ENCODE measurements at places on chromosomes 2 and 18.

DNA sequence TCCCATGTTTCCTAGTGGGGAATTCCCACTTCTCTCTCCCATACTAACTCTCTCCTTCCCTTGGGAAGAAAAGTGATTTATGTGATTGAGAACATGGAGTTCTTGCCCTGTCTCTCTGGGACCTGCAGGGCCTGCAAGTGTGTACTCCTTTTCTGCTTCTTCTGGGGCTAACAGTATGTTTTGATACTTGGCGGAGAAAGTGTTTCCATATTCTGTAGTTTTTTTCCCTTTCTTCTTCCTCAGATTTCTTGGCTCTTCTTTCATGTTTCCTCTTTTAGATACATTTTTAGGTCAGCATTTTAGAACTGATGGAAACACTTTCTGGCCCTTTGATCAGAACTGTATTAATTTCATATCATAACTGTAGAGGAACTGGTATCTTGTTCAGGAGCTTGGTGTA lies 352.2 kb downstream of the DLGAP1 start:
- no peak for DNase-seq

- peak; percentile 69 for DNase-seq
These were observed 1.1 kb upstream of the KCTD1 start for GRCh38 chr18:26549263-26550094.

DNA sequence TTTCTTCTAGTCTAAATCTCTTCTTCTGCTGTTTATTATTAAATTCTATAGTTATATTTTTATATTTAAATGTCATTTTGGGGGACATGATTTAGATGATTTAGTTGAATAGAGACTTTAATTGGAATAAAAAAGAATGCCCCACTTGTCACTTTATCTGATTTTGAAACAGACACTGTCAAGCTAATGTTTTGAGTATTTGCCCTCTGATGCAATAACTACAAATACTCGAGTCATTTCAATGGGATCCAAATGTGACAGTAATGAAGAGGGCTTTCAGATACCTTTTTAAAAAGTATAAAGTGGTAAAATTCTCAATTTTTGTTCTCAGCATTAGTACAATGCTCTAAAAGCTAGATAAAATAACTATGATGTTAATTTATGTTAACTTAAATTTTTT lies 257.3 kb upstream of the SESTD1 start:
- DNase-seq: no peak

DNA sequence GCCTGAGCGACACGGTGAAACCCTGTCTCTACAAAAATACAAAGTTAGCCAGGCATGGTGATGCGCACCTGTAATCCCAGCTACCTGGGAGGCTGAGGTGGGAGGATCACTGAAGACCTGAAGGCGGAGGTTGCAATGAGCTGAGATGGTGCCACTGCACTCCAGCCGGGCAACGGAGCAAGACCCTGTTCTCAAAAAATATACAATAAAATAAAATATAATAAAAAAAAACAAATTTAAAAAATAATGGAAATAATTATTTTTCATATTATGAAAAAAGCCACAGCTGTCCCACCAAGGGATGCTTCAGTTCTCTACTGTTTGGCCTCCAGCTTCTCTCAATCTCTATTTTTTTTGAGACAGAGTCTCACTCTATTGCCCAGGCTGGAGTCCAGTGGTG lies 10.4 kb downstream of the SLC19A3 start:
- DNase-seq: no peak

DNA sequence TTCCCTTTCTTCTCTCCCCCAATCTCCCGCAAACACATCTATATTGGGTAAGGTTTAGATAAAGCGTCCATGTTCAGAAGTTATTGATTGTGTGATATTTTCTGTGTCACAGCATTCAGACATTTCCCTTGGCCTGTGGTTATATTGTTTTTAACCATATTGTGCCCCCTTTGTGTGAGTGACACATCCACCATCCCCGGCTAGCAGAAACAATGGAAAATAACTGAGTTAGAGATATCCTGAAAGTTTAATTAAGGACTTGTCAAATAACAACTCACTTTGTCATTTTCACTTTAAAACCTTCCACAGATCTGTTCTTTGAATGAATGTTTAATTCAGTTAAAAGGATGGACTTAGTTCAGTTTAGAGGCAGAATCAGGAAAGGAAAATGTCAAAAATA lies 151.0 kb downstream of the KCNJ3 start:
- DNase-seq: no peak

DNA sequence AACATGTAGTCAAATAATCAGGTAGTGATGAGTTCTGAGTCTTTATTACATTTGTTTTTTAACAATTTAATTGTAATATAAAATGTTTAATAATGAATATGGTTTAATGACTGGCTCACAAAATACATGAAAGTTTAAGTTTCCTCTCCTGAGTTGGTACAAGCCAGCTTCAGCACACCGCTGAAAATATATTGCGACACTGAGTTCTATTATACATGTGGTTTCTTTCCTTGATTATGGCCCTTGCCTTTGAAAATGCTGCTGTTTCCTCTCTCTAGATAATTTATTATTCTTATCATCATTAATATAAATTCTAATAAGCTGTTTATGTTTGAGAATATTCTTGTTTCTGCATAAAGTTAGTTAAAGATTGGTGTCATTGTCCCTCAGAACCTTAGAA lies 249.3 kb downstream of the PARD3B start:
- DNase-seq: peak; percentile 27

DNA sequence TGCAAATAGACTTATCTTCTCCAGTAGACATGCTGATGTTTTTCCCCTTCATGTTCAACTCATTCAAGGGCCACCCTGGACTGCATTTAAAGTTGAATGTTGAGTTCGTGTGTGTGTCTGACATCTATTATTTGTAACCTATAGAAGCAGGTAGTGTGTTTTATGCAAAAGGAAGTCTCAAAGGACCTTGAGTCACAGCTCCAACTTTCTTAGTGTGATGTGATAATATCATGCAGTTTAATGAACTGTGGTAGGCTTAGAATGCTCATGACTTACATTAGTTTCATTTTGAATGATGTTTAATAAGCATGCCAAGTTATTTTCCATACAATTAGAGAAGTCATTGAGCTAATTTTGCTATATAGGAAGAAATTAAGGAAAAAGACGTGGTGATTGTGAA lies 67.9 kb downstream of the CERS6 start:
- DNase-seq: no peak

DNA sequence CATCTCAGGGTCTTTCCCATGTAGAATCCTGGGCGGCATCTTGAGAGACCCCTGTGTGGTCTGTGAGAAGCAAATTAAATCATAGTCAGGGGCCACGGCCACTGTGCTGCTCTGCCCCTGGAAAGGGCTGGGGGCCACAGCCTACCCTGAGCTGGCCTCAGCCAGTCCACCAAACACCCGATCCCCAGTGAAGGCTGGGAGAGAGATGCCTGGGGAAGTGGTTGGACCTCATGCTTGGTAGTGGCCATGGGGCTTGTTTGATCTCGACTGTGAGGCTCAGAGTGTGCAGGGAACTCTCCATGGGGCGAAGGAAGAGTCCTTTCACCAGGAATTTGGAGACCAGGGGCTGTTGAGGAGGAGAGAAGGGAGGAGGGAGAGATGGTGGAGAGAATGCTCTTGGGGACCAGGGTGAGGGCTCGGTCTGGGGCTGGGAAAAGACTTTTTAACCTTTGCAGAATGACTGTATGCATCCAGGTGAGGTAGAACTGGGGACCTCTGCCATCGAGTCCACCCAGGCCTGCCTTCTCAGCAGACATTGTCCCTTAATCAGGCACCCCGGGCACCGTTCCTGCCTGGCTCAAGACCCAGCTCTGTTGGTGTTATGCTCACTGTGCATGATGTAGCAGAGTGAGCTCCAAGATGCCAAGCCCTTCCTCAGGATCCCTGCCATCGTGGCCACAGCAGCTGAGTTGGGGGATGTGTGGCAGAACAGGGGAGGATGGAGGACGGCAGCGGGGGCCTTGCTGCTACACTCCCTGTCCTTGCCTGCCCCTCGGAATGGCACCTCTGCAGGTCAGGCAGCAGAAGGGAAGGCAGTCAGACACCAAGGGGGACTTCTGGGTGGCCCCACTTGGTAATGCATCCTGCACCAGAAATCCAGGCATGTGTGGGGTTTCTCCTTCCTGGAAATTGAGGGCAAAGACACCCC lies 249.9 kb downstream of the DYSF start:
- DNase-seq: no peak

GRCh38 chr2:216339456-216340279 lies 32.6 kb downstream of the MARCHF4 start:
- DNase-seq: peak; percentile 57

DNA sequence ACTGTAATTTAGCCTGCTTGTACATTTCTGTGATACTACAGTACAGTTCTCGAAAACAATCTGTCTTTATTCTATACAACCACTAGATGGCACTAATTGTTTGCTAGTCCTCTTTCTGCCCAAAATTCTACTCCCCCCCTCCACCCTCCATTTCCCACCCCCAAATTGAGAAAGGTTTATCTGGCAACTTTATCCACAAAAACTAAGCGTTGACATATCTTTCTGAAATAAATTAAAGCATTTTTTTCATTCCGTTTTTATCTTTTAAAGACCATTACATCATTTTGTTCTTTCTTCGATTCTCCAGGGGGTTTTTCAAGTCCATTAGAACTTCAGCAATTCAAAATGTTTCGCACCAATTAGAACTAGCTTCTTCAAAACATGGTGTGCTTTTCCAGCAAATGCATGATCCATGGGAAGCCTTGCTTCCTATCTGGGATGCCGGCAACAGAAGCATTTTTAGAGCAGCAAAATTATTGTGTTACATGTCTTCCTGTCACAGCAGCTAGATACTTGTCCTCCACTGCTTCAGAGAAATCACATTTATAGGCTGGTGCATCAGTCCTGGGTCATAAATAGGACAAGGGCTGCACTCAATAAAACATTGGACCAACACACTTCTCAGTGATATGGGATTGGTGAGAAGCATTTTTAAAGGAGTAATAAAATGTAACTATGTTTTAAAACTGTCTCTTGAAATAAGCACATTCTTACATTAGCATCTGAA lies 241.3 kb downstream of the PAX3 start:
- peak; percentile 16 for DNase-seq

GRCh38 chr2:69642709-69643601 lies 584 bp downstream of the AAK1 start:
- peak; percentile 89 for DNase-seq

- no peak for DNase-seq
These were observed 354.8 kb downstream of the CELF4 start for GRCh38 chr18:37210781-37211180.

DNA sequence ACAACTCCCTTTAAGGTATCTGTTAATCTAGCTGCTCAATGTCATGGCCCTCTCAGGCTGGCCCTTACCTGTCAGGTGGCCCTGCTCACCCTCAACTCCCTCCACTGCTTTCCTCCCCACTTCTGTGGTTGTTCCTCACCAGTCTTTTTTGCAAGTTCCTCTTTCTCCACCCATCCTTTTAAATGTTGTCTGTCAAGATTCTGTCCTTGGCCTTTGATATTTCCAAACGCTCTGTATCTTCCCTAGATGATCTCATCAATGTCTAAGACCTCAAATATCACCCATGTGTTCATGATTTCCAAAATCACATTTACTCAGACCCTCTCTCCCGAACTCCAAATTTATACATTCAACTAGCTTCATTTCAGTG lies 3.5 kb downstream of the PTPN2 start:
- no peak for DNase-seq

DNA sequence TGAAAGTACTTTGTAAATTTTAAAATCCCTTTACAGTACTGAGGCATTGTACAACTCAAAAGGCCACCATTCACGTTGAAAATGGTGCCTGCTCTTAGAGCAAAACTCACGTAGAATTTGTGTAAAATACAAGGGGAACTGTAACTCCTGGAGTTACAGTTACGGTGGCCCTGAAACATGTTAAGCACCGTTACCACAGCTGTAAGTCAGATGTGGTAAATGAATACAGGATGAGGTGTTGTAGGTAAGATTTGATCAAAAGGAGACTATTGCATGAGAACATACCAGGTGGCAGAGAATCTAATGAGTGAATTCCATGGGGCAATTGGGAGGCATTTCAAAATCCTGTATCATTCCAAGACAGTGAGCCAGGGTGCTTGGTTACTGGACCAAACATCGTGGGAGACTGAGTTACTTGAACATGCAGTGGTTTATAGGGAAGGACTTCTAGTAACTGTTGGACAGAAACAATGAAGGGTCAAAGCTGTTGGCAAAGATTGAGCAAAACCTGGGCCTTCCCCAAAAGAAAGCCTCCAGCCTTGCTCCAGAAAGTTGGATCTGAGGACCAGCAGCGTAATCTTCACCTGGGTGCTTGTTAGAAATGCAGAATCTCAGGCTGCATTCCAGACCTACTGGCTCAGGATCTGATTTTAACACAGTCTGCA lies 535.8 kb upstream of the POU3F3 start:
- no peak for DNase-seq

GRCh38 chr2:180625006-180625844 lies 355.2 kb upstream of the UBE2E3 start:
- peak; percentile 63 for DNase-seq

- no peak for DNase-seq
These were observed 608 bp downstream of the PHOSPHO2 start for GRCh38 chr2:169694894-169695260.

DNA sequence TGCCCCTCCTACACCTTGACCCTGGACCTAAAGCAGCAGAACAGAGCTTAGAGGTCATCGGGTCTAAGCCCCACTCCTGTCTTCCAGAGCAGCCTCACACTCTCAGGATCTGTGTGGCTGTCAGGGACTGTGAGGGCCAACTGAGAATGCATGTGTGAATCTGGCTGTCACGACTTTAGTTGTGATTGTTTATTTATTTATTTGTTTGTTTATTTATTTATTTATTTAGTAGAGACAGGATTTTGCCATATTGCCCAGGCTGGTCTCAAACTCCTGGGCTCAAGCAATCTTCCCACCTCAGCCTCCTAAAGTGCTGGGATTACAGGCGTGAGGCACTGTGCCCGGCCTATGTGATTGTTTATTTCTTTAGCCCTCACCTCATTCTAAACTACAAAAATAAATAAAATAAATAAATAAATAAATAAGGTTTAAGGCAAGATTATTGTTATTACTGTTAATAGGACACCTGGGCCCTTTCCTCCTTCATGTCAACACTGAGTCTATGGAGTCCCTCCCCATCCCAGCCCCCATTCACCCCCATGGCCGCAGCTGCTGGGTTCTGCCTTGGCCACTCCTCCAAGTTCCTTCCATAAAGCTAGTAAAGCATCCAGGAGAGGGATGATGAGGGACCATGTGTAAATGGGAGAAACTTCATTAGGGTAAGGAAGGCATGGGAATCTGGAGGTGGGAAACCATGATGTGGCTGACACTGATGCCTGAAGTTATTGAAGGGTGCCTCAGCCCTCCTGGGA lies 39.9 kb upstream of the EDAR start:
- no peak for DNase-seq

GRCh38 chr18:45962866-45963265 lies 4.3 kb downstream of the EPG5 start:
- DNase-seq: peak; percentile 68

DNA sequence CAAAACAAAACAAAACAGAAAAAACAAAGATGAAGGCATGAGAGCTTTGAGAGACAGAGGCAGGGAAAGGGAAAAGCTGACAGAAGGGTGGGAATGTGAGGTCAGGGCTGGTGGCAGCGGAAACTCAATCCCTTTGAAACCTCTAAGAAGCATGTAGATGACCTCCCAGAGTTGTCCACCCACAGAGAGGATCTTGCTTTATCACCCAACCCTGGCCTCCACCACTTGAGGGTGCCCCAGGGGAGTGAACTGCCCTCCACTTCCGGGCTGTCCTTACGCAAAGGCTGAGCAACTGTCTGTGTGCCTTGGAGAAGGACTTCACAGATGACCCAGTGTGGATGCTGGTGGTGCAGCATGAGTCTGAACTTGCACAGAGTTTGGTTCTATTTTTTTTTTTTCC lies 26.7 kb downstream of the PDCL3 start:
- no peak for DNase-seq

- no peak for DNase-seq
These were observed 91.4 kb downstream of the ACSL3 start for GRCh38 chr2:222952204-222952603.

Measured in mesenchymal stem cell (in vitro differentiated cells and primary cell).